ENCODE measurements at places on chromosomes 1 and 21.

DNA sequence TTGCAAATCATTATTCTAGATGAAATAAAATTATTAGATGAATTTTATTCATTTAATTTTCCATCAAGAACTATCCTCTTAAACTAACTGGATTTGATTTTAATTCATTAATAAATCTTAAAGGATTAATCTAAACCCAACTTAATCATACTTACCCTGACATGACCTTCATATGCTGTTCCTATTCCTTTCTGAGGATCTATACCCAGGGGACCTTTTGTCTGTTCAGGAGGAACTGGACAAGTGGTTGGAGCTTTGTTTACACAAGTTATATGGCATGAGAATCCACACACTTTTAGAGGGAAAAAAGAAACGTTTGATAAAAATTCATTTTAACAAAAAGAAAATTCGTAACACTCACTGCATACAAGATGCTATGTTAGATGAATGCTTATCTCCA is 95.2 kb downstream of the COQ8A start:
- no peak for DNase-seq

DNA sequence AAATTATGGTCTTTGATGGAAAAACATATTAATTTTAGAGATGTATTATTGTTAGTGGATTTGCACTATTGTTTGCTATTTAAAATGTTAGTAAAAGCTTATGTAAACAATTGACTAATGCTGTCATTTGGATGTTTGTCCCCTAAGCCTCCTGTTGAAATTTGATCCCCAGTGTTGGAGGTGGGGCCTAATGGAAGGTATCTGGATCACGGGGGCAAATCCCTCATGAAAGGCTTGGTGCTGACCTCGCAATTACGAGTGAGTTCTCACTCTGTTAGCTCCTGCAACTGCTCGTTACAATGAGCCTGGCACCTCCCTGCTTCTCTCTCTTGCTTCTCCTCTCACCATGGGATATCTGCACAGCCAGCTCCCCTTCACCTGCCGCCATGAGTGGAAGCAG is 14.3 kb downstream of the TMEM35B start:
- no peak for DNase-seq

- no peak for DNase-seq
Observed at GRCh38 chr1:214550857-214551435, 456 bp downstream of the PTPN14 start.

DNA sequence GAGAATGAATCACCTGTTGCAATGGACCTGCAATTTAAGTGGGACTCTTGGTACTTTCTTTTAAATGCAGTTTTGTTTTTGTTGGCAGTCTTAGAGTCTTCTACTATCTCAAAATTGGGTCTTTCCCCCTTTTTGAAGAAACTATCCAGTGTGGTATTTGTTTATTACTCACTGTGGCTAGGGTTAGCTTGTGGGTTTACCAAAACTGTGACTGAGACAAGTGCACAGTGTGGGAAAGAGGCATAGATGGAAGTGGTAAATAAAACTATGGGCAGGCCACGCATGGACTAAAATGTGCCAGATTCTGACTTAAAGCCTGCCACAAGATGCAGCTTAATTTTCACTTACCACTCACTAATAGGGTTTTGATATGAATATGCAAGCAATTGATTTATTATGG is 1441.7 kb downstream of the PLA2G4A start:
- no peak for DNase-seq

DNA sequence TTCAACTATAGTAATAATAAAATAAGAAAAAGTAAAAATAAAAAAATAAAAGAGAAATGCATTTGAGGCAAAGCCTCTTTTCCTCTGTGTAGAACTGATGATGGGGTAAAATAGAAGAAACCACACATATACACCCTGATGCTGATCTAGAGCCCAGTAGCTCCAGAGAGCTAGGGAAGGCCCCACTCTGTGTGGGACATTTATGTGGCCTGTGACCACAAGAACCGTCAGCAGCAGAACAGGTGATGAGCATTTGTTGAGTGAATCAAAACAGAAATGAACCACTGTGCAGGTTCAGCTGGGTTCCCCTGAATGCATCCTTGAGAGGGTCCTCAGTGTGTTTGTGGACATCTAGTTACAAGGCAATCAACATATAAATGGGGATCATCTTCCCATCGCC is 221.8 kb upstream of the HOOK1 start:
- no peak for DNase-seq

DNA sequence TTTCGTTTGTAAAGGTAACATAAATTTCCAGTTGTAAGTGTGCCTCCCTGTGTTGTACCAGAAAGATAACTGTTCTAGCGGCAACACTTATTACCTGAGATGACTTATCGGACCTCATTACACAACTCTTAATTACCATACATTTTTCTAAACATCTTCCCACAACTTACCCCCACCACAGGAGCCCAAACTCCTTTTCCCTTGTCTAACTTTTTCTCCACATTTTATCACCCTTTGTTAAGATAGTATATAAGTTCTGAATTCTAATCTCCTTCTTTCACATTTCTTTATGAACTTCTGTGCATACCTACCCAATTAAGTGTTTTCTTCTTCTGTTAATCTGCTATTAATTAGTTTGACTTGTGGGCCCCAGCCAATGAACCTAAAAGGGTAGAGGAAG is 143.7 kb upstream of the CAMK1G start:
- no peak for DNase-seq

DNA sequence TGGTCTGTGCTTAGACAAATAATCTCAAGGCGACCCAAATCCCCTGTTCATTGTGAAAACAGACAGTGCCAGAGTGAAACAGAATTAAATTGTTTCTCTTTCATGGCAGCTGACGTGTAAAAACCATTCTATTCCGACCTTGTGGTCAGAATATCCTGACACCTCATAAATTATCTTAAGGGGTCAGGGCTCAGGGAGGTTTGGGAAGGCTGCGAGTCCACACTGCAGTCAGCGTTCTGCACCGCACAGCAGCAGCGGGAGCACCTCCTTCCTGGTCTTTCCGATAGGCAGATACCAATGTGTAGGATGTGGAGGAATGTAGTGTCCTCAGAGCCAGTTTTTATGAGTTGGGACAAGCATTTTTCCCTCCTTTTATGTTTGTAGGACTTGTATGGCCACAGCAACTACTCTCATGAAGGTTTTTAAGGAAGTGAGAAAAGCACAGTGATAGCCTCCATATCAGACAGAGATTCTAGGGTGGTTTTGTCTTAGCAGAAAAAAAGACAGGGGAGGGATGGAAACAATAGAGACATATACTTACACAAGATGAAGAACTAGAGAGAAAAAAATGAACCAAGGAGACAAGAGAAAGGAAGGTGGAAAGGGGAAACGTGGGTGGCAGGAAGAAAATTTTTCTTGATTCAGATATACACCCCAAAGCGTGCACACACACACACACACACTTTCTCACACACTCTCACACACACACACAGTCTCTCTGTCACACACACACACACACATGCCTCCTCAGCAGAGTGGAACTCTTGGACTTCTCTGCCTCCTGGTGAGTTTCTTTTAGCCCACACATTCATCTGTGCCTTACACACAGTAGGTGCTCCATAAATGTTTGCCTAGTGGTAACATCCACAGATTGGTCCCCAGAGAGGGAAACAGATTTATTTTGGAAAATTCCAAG is 68.6 kb downstream of the NTMT2 start:
- no peak for DNase-seq
